ENCODE measurements at places on chromosomes 6 and 20.

GRCh38 chr20:50460115-50460607 lies 50.0 kb upstream of the PTPN1 start:
- DNase-seq, result no peak

DNA sequence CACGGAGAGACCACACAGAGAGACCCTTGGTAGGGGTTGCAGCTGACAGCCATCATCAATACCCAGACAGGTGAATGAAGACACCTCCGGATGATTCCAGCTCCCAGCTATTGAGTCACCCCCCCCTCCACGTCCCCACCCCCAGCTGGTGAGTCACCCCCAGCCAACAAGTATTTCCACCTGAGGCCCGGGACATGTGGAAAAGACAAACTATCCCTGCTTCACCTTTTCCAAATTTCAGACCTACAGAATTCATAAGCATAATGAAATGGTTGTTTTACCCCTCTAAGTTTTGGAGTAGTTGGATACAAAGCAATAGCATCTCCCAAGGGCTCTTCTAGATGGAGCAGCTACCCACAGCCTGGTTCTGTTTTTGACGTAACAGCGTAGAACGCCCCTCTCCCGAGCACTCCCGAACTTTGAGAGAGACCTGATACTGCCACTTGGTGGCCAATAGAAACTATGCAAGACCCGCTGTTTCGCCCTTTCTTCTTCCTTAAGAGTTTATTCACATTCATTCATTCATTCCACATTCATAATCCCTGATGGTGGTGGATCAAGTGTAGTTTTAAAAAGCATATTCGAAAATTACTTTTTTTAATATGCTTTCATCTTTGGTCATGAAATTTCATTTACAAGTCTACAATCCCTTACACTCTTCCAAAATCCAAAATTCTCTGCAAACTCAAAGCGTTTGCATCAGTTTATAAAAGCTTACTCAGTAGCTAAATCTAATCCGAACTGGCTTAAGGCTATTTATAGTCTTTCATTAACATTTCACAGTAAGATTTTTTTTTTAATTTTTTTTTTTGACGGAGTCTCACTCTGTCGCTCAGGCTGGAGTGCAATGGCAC lies 15.1 kb upstream of the PPP1R16B start:
- peak; percentile 24 for DNase-seq

- no peak for DNase-seq
Observed at GRCh38 chr20:61562897-61563504, 310.9 kb downstream of the CDH4 start.

DNA sequence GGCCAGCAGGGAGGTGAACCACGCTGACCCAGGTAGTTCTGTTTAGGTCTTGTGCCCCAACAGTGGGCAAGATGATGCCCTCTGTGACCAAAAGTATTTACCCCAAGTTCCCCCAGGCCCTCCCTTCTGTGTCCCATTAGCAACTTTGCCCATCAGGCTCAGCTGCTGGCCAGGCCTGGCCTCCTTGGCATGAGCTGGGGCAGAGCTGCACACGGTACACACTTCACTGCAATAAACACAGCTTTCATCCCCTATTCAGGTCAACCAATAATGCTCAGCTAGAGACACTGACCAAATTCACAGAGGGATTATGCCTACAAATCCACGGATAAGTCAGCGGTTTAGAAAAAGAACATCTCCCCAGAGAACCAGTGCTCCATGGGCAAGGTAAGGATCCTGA lies 103.7 kb downstream of the SLC23A2 start:
- DNase-seq, result no peak

GRCh38 chr6:132364306-132365074 lies 36.8 kb downstream of the MOXD1 start:
- no peak for DNase-seq

DNA sequence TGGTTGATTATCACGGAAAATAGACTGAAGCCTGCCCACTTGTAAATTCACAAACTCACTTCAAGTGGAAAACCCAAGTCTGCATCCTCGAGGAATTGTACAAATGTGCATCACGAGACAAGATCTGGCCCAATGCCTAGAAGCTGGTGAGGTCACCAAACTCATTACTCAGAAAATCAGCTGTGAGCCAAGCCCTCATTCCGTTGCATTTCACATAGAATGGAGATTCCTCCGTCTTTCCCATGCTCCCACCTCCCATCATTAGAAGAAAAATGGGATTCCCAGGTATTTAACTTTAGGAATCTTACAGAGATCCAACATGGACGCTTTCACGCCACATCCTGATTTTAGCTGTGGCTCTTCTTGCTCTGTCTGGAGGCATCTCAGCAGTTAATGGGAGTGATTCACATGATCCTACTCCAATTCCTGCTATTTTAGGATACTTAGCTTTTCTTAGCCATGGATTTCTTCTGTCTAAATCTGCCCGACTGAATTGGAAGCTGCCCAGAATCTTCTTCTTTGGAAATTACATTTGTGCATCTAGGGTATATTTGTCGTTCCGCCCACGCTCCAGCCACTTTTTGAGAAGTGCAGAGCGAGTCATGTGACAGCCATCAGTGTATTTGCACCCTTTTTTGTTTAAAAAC lies 68.7 kb upstream of the STMND1 start:
- DNase-seq, result no peak

GRCh38 chr20:36572701-36573102 lies 695 bp upstream of the TGIF2 start:
- no peak for DNase-seq

GRCh38 chr6:160101277-160102205 lies 20.1 kb upstream of the SLC22A1 start:
- no peak for DNase-seq

GRCh38 chr20:1953621-1954020 lies 40.2 kb downstream of the PDYN start:
- DNase-seq, result no peak

- no peak for DNase-seq
Observed at GRCh38 chr6:100809346-100809745, 71.8 kb downstream of the ASCC3 start.

DNA sequence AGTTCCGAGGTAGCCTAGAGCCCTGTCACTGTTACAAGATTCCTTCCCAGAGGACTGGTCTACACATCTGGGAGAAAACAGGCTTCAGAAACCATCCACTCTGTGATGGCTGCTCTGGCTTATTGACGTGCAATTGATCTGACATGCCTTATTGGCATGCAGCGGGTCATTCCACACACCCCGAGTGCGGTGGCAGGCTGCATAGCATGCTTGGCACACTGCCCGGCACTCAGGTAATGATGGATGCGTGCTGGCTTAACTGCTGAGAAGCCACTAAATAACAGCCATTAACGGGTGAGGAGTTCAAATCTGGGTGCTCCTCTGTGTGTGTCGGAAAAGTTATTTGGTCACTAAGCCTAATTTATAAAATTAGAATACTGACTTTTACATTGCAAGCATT lies 67.9 kb upstream of the CDH4 start:
- DNase-seq, result no peak

GRCh38 chr20:19893356-19893755 lies 123.8 kb upstream of the NAA20 start:
- no peak for DNase-seq

GRCh38 chr20:57953638-57954037 lies 243.8 kb upstream of the PMEPA1 start:
- DNase-seq, result no peak

DNA sequence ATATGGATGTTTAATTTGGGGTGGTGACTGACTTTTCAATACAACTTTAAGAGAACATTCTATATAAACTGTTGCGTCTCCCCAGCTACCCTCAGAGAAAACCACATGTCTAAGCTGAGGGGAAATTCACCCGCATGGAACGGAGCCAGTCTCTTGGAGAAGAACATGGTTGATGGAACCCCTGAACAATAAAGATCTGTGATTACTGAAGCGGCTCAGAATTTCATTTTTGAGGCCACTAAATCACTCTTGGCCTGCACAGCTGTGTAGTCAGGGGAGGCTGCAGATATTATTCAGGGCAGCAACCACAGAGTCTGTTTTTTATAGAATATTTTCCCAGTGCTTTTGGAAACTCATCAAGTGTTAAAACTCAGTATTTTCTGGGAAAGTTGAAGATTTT lies 73.8 kb downstream of the EYA4 start:
- no peak for DNase-seq

GRCh38 chr6:5135788-5136376 lies 50.7 kb downstream of the PPP1R3G start:
- DNase-seq, result peak; percentile 59

- peak; percentile 4 for DNase-seq
Observed at GRCh38 chr6:105210932-105211531, 31.2 kb upstream of the POPDC3 start.

GRCh38 chr6:47161176-47161687 lies 119.1 kb upstream of the ADGRF1 start:
- DNase-seq, result peak; percentile 91

DNA sequence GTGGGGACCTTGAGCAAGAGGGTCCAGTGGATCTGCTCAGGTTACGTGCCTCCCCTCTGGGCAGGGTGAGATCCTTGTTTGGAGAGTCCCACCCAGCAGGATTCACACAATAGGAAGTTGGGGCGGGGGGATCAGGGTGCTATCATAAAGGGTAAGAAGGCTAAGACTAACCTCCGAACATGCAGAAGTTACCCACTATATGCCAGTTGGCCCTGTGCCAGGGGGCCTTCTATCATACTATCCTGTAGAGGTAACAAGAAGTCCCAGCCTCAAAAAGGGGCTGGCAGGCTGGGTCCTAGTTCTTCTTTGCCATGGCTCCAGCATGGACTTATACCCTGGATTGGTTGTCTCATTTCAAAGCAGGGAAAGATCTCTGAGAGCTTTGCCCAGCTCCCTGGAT lies 94.1 kb downstream of the CDH26 start:
- no peak for DNase-seq

- no peak for DNase-seq
Observed at GRCh38 chr20:49620364-49621240, 52.7 kb upstream of the PTGIS start.

- no peak for DNase-seq
Observed at GRCh38 chr20:50920997-50921396, 10.2 kb downstream of the ADNP start.

DNA sequence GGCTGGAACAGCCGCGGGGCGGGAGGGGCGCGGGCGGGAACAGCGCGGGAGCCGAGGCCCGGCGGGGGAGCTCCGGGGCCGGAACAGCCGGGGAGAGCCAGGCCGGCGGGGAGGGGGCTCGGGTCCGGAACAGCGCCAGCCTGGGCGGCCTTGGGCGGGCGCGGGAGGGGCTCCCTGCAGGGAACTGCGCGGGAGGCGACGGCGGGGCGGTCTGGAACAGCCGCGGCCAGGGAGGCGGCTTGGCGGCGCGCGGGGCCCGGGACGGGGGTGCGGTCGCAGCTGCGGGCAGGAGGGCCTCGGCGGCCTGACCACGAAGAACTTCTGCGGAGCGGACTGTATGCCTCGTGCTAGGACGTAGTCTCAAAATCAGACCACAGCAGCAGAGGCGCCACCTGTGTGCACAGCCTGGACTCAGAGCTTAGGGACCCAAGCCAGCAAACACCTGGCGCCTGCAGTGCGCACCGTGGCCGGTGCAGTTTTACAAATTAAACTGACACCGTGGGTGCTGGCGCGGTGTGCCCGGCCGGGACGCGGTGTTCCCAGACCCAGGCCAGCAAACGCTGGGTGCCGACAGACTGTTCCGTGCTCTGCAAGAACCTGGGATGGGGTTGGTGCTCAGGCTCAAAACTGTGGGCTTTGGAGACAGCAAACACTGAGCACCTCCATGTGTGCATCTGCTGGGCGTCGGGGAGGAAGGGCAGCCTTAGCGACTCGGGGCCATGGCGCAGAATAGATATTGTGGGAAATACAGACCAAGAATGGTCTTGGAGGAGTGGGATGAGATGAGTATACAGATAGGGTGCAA lies 572 bp downstream of the ZNF341 start:
- DNase-seq, result peak; percentile 74

GRCh38 chr6:34852406-34853085 lies 35.3 kb downstream of the TAF11 start:
- no peak for DNase-seq

GRCh38 chr6:92934625-92935024 lies 484.7 kb downstream of the EPHA7 start:
- no peak for DNase-seq

- no peak for DNase-seq
Observed at GRCh38 chr6:14189074-14189473, 71.5 kb downstream of the CD83 start.

DNA sequence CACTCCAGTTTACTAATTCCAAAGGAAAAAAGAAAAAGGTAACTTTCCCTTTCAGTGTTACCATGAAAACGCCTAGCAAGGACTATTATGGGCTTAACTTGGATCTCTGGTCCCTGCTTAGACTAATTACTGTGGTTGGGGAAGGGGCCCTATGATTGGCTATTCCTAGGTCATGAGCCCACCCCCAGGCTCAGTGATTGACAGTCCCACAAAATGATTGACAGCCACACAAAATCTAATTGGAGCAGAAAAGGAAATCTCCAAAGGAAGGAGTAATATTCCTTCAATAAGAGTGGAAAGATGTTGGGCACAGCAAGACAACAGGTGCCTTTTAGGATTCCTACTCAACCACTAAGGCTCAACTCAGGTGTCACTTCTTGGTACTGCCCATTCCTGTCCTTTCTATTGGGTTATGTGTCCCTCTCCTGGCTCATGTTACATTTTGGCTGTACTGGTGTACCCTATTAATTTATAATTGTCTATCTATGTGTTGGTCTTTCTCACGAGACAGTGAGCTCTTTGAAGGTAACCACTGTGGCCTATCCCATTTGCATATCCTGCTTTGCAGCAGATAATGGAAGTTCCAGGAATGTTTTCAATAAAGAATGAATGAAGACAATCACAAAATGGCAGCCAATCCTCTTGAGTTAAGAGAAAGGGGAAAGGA lies 5.5 kb upstream of the UTRN start:
- no peak for DNase-seq

GRCh38 chr6:63263444-63263843 lies 52.2 kb downstream of the FKBP1C start:
- DNase-seq, result peak; percentile 21

GRCh38 chr20:25178563-25179438 lies 16.7 kb upstream of the ENTPD6 start:
- DNase-seq, result peak; percentile 17

- DNase-seq, result no peak
Observed at GRCh38 chr6:160000280-160000704, 31.4 kb downstream of the IGF2R start.

- no peak for DNase-seq
Observed at GRCh38 chr6:162371121-162371520, 356.4 kb downstream of the PRKN start.

- DNase-seq, result no peak
Observed at GRCh38 chr6:34205466-34205865, 31.2 kb upstream of the HMGA1 start.

DNA sequence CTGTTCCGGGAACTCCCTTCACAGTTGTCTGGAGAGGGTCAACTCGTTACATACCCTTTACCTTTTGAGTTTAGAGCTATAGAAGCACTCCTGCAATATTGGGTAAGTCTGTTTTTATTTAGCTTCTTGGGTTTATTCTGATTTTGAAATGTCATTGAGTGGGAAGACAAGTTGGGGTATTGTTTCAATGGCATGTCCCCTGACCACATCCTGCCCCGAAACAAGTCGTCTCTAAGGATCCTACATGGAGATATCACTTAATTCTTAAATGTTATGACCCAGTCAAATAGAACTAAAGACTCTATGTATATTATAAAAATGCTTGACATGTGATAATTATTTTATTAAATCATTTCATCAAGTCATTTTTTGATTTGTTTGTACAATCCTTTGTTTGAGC lies 9.6 kb downstream of the MRS2 start:
- DNase-seq, result no peak
